GM12864 (cell line): ENCODE measurements at places on chromosomes 6 and 20.

- no peak for DNase-seq
These were observed 934 bp upstream of the CST9 start for GRCh38 chr20:23606652-23607049.

- DNase-seq: no peak
These were observed 11.0 kb downstream of the TNFAIP3 start for GRCh38 chr6:137878029-137878428.

DNA sequence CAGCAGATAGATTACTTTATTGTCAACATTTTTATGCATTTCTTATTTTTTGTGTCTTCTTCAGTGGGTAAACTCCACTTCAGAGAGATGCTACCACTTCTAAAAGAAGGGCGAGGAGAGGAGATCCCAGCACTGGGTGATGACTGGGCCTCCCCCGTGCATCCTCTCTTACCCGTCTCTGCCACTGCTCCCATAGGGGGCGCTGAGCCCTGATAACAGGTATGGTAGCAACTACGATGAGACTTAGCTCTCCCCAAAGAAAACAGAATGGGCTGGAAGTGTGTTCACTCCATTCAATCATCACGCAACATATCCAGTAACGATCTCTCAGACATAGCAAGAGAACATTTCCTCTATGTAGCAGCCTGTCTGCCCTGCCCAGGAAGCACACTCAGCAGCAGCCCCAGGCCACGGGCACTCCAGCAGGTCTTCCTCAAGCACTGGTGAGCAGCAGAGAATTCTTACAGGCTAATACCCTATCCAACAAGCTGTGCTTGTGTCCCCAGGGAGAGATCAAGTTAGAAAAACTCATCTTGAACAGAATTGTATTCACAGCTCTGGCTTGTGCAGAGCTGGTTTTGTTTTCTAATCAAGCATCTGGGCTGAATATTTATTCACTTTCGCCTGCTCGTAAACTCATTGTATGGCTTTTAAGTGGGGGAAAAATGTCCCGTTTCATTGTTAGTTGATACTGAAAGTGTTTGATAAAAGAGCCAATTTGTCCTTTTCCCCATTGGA is 533.1 kb upstream of the CDH4 start:
- DNase-seq: no peak

- no peak for DNase-seq
These were observed 137.4 kb upstream of the RNF24 start for GRCh38 chr20:4152696-4153235.

- no peak for DNase-seq
These were observed 146.2 kb downstream of the MMS22L start for GRCh38 chr6:97136626-97137358.

DNA sequence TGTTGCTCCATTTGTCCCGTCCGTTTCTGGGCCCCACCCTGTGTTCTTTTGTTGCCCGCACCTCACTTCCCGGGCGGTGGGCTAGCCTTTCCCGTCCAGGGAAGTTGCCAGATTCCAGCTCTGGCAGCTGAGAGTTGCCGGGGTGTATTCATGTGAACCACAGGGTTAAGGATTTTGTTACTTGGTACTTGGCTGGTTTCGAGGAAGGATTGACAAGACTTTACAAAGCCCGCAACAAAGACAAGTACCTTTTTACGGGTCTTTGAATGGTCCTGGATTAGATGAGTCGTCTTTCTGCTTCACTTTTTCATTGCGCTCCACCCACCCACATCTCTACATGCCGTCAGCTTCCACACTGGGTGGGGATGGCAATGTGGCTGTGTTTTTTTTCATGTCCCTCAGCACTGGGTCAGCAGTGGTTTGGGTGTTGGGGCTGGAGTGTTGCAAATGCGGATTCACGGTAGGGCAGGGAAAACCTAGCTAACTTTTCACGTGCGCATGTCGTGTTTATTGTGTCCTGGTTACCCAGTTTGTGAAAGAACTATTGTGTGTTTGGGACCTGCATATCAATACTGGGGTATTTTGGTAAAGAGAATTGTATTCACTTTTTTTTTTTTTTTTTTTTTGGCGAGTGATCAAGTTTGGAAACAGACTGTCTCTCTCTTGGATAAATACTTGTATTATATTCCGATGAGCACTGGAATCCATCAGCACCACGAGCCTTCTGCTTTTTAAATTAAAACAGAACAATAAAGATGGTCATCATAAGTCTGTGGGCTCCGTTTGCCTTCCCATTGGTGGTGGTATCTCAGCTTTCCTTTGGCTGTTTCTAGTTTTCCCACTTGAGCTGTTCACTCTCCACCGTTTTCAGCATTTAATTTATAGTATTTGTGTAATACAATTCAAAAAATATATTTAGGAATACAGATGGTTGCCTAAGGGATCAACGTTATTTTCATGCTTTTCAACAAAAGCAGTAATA is 1.2 kb downstream of the DUSP22 start:
- no peak for DNase-seq

GRCh38 chr20:46827718-46828458 is 66.8 kb upstream of the EYA2 start:
- no peak for DNase-seq

- no peak for DNase-seq
These were observed 384.0 kb upstream of the SASH1 start for GRCh38 chr6:147958683-147959082.

DNA sequence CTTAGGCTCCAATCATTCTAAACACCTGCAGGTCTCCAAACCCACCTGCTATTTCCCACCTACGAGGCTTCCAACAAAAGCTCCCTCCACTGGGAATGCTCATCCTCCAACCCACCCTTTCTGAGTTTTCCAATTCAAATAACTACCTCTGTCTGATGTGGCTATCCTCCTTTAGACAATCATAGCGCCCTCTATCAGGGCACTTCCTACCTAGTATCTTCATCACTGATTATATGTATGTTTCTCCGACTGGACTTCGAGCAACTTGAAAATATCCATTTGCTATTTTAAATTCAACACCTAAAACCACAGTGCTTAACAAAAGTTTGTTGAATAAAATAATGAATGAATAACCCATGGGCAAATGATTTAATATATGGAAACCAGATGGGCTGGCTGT is 41.3 kb downstream of the MTFR2 start:
- no peak for DNase-seq

DNA sequence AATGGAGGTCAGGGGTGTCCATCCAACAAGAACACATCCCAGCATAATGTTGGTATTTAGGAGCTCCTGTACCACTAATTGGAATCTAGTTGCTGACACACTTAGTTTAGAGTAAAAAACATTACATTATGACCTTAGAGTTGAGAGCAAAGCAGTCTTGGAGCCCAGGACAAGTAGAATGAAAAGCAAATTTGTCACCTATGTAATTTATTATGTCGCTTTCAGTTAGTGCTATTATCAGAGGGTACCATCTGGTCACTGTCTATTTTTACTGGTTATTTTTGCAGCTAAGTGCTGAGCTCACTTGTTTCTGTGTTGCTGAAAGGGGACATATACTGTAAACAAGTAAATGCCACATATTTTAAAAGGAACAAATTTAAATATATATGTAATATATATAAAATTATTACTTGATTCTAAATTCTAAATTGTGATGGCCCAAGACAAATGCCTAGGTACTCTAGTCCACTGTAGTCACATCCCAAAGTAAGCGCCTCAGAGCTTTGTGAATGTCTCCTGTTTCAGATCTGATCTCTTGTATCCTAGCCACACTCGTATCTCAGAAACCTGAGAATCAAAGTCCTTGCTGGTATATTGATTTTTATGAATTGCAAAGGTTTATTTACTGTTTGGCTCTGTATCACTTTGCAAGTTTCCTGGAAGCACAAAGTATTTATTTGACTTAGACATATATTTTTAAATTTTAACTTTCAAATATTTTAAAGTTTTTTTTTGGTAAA is 148.6 kb upstream of the MAN1A1 start:
- no peak for DNase-seq

DNA sequence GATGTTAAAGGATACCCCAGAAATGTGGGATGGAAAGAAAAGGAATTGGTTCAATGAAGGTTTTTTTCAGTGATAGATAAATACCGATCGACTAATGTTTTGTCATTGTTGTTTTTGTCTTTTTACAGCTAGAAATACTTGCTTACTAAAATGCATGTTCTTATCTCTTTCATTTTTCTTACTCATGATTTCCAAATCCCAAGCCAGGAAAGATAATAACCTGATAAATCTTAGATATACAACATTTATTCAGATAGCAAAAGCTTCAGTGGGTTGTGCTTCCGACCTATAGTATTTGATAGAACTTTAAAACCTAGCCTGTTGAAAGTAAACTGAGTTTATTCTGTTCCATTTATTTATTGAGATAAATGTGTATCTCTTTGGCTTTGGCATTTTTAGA is 187.5 kb downstream of the EDN1 start:
- DNase-seq: no peak

DNA sequence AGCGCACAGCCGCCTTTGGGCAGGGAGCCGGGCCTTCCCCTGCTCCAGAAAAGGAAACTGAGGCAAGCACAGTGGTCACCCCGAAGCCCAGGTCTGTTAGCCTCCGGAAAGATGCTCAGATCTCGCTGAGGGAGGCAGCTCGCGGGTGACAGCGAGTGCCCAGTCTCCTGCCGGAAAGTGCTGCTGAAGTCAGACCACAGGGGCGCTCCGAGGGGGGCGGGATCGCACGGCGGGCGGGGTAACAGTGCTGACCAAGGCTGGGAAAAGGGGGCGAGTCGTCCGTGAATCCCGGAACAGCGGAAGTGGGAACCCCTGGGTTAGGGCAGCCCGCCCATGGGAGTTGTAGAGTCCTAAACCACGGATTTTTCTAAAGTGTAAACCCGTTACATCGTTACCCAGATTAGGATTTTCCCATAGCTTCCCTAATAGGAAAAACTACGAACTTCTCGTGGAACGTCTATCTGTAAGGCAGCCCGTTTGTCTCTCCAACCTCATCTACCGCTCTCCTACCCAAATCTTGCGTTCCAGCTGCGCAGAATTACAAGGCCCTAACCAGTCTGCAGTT is 504 bp downstream of the VPS16 start:
- DNase-seq: no peak

DNA sequence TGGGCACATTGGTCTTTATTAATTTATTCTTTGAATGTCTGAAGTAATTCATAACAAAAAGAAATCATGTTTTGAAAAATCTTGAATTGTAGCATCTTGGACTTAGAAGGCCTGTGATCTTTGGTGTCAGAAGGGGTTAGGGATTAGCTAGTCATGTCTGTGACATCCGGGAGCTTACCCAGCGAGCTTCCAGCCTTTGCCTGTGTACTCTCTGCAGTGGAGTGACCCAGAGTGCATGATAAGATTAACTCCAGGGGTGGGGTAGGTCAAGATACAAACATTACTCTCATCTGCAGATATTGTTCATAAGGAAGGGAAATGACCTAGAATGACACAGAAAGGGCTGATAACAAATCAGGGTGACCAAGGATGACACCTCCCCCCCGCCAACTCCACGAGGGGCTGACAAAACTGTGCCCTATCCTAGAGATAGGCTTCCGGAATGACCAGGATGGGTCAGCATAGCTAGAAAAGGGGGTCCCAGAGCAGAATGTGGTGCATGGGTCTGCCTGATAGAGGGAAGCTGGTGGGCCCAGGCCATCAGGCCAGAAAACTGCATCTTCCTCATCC is 56.6 kb upstream of the BLCAP start:
- no peak for DNase-seq

DNA sequence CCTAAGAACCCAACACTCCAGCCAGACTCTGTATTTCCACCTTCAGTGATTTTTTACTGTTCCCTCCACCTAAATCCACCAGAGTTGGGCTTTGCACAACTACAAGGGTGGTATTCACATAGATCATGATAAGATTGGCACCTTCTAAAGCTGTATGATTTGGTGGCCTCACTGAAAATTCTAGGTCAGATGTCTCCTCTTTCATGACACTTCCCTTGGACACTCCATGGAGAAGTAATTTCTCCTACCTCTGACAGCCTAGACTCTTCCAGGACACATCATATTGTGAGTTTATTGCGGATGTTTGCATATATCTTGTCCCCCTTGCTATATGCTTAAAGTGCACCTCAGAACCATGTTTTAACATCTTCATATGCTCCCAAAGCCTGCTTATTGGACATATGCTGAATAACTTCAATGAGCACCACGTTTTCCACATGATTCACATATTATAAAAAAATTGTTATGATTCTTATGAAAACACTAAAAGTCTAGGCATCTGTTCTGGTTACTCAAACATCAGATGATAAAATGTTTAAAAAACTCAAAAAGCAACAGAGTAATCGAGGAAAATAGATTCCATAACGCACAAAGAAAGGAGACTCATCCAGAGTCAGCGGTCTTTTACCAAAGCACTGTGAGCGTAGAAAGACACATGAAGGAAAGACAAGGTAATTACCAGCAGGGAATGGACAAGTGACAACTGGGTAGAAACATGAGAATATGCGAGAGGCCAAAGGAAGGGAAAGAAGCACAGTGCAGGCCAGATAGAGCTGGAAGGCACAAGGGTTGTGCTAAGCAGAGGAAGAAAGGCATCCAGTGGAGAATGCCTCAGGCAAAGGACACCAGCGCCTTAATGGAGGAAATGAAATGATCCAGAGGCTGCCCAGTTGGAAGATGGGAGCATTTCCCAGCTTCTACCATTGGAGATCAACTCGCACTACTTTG is 46.5 kb downstream of the KIF16B start:
- no peak for DNase-seq

GRCh38 chr20:38337561-38338140 is 8.6 kb upstream of the LBP start:
- DNase-seq: no peak

- no peak for DNase-seq
These were observed 48.7 kb upstream of the IL20RA start for GRCh38 chr6:137093183-137094069.

- no peak for DNase-seq
These were observed 24.8 kb downstream of the DUSP22 start for GRCh38 chr6:317060-317447.

DNA sequence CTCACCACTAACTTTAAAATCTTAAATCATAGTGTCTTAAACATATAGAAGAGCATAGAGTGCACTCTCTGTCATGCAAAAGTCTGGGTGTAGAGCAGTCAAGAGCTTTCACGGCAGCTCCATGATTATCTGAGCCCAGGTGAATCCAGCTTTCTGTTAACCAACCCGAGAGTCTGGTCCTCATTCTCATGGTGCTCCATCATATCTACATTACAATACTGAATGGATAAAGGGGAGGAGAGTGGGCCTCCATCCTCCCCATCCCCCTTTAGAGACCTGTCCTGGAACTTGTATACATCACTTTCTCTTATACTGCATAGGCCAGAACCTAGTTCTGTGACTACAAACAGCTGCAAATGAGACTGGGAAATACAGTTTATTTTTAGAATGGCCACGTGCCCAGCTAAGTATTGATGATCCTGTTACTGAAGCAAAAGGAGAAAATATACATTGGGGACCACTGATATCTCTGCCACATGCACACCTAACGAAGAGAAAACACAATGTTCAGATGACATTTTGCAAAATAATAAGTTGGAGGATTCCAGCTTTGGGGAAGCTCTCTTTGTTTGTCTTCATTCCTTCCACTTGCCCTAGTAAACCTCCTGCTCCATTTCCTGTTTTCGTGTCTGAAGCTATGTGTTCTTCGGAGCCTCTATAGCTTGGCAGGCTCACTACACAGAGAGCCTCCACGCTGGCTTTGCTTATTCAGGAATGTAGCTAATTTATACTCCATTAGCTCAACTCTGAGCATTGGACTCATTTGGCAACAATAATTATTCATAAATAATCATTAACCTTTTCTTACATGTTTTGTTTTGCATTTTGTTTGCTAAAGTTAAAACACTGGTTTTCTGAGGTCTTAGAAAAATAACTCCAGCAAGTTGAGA is 110.1 kb downstream of the IYD start:
- DNase-seq: no peak

GRCh38 chr20:13613917-13614316 is 24.8 kb downstream of the TASP1 start:
- DNase-seq: no peak

GRCh38 chr6:161446296-161446925 is 172.6 kb upstream of the AGPAT4 start:
- no peak for DNase-seq

- DNase-seq: no peak
These were observed 8.5 kb upstream of the C6orf141 start for GRCh38 chr6:49541936-49542335.
